CMK (cell line): ENCODE measurements at places on chromosomes 6 and 20.

GRCh38 chr6:109260701-109261100 is 121.6 kb downstream of the CD164 start:
- no peak for DNase-seq

- no peak for DNase-seq
Measured at GRCh38 chr6:88360203-88360797, 194.2 kb upstream of the CNR1 start.

- no peak for DNase-seq
Measured at GRCh38 chr6:131982740-131983259, 31.6 kb upstream of the CCN2 start.

- DNase-seq, result no peak
Measured at GRCh38 chr20:63659370-63659769, 1.3 kb downstream of the RTEL1 start.

DNA sequence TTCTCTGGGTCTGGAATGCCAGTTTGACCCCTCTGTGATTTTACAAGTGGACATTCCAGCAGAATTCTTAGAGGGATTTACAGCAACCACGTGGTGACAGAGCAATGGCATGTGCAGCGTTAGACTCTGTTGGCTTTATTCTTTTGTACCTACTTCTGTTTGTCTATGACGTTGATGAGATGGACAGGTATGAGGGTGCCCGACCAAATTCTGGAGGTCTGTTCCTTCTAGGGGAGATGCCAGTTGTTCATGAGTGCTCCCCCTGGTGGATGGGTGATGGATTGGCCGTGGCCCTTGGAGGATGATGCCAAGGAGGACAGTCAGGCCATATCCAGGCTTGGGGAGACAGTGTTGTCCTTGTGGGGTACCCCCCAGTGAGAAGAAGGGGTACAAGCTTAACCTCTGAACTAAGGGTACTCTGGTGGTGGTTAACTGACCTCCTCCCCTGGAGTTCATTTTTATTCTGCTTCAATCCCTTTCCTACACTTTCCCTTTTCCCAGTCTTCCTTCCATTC is 198.6 kb downstream of the DTNBP1 start:
- peak; percentile 35 for DNase-seq

DNA sequence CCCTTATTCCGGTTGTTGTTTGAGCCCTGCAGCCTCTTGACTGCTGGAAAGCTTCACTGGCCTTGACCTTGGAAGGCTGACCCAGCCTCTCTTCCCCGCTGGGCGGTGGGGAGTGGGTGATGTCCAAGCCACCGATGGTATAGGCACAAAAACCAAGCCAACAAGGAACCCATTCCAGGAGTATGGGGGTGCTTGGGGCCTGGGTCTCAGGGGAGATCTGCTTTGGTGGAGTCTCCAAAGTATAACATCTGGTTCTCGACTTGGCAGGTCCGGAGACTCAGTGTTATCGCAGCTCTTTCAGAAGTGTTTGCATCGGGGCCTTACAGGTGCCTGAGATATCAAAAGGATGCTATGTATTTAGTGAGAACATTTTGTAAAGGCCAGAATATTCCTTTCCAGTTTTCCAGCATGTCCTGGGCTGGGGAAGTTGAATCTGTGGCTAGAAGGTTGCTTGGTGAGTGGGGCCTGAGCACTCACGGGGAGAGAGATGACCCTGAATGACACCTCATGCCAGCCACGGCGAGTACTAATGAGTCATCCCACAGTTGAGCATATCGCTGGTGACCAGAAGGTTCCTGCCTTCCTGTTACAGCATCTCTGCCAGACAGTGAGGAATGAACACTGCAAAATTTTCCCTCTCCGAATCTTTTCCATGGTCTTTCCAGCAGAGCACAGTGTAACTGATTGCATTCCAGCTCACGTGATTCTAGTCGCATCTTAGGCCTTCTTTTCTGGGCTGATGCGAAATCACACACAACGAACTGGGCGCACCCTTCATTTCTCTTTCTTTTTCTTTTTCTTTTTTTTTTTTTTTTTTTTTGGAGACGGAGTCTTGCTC is 133.9 kb downstream of the ZDHHC14 start:
- DNase-seq, result peak; percentile 91
